ENCODE measurements at places on chromosomes 11 and 22. TPM values are rescaled to one million over a fixed set of nuclear protein-coding genes. Genes with fewer than 3 reads are reported as not detected.

The MOGAT2 gene
- not detected for total RNA-seq

The F2 gene
- not detected for total RNA-seq

The WNT11 gene
- 1.4 TPM for total RNA-seq

The TRIM51 gene
- not detected for total RNA-seq

The AIP gene
- total RNA-seq: 78.5 TPM

The DLG2 gene
- total RNA-seq: 0.42 TPM

The APOL6 gene
- total RNA-seq: 23.7 TPM

The RFPL3 gene
- not detected for total RNA-seq

The PRODH gene
- total RNA-seq: 0.11 TPM

The TMEM80 gene
- total RNA-seq: 7.5 TPM

The PDE2A gene
- total RNA-seq: 0.09 TPM

The TP53I11 gene
- total RNA-seq: 10.1 TPM

The PARVA gene
- 20.2 TPM for total RNA-seq

The DMC1 gene
- 0.06 TPM for total RNA-seq

The SORL1 gene
- 1.5 TPM for total RNA-seq

The PIH1D2 gene
- total RNA-seq: 1.1 TPM

The UEVLD gene
- total RNA-seq: 21.9 TPM

The LRRN4CL gene
- 0.98 TPM for total RNA-seq

The OR51I1 gene
- not detected for total RNA-seq

The TRIM48 gene
- total RNA-seq: not detected

The TRIM34 gene
- 0.63 TPM for total RNA-seq

The SHISAL1 gene
- 8.7 TPM for total RNA-seq

The CD3E gene
- total RNA-seq: not detected

The DDI1 gene
- not detected for total RNA-seq

The MOV10L1 gene
- not detected for total RNA-seq

The ANO3 gene
- total RNA-seq: not detected

The KCNJ4 gene
- total RNA-seq: 2.1 TPM

The LGALS12 gene
- not detected for total RNA-seq

The FZD4 gene
- 1.9 TPM for total RNA-seq

The NR1H3 gene
- total RNA-seq: 2.2 TPM

The VSIG2 gene
- not detected for total RNA-seq

The ACRV1 gene
- not detected for total RNA-seq

The FAM111B gene
- total RNA-seq: 24.1 TPM

The PATE4 gene
- total RNA-seq: not detected

The BATF2 gene
- 0.51 TPM for total RNA-seq

The APOL3 gene
- 9.6 TPM for total RNA-seq

The FOLH1 gene
- 0.09 TPM for total RNA-seq

The PTH gene
- total RNA-seq: not detected

The CHST1 gene
- total RNA-seq: 4.0 TPM

The LSP1 gene
- 6.5 TPM for total RNA-seq

The TMEM121B gene
- 0.21 TPM for total RNA-seq

The ASPHD2 gene
- total RNA-seq: 3.9 TPM

The APBB1 gene
- 6.7 TPM for total RNA-seq

The ANKRD42 gene
- 7.1 TPM for total RNA-seq
